ENCODE measurements at places on chromosomes 5 and 9.

GRCh38 chr9:126516936-126517832 is 96.5 kb upstream of the LMX1B start:
- DNase-seq: peak; percentile 40

DNA sequence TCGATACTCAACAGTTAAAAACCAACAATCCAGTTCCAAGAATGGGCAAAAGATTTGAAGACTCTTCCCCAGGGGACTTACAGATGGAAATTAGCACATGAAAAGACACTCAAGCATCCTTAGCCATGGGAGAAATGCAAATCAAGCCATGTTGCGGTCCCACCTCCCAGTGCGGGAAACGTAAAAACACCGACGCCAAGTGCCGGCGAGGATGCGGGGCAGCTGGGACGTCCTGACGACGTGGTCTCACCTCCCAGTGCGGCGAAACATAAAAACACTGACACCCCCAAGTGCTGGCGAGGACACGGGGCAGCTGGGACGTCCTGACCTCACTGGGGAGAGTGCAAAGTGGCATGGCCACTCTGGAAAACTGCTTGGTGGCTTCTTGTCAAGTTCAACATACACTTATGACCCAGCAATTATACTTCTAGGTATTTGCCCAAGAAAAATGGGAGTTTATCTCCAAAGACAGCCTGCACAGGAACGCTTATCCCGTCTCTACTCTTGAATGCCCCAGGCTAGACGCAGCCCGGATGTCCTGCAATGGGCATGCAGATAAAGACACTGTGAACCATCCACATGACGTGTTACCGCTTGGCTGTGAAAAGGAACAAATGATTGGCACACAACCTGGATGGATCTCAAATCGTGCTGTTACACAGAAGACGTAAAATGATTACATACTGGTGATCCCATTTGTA is 60.1 kb upstream of the UBAC1 start:
- DNase-seq: no peak

DNA sequence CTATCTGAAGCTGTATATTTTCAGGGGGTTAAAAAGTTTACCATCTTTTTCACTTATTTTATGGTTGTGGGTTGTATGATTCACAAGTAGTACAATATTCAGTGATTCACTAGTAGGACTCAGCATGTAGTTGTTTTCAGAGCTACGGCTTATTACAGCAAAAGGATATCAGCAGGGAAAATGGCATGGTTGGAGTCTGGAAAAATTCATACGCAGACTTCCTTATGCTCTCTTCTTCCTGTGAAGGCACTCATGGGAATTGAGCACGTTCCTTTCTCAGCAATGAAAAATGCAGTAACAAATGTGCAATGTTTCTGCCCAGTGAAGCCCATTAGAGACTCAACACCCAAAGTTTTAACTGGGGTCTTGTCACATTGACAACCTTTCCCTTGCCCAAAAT is 250.5 kb downstream of the KCNN2 start:
- no peak for DNase-seq

GRCh38 chr5:11955331-11955730 is 51.1 kb upstream of the CTNND2 start:
- no peak for DNase-seq

DNA sequence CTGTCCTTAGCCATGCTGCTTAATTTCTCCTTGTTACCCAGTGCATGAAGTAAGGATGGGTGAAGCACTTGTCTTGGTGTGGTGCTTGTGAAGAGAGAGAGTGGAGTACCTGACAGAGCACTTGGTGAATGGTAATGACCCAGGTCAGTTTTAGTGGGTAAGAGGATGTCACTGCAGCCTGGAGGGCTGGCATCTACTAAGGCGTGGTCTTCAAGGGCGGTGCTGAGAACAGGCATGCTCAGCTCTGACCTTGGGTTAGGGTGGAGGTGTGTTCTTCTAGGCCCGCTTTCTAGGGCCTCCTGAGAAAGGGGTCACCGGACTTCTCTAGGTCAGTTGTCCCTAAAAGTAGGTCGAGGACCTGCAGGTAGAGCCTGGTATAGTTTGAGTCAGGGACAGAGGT is 25.7 kb downstream of the SH3GL2 start:
- DNase-seq: no peak

GRCh38 chr5:124806373-124807077 is 60.1 kb upstream of the ZNF608 start:
- no peak for DNase-seq

DNA sequence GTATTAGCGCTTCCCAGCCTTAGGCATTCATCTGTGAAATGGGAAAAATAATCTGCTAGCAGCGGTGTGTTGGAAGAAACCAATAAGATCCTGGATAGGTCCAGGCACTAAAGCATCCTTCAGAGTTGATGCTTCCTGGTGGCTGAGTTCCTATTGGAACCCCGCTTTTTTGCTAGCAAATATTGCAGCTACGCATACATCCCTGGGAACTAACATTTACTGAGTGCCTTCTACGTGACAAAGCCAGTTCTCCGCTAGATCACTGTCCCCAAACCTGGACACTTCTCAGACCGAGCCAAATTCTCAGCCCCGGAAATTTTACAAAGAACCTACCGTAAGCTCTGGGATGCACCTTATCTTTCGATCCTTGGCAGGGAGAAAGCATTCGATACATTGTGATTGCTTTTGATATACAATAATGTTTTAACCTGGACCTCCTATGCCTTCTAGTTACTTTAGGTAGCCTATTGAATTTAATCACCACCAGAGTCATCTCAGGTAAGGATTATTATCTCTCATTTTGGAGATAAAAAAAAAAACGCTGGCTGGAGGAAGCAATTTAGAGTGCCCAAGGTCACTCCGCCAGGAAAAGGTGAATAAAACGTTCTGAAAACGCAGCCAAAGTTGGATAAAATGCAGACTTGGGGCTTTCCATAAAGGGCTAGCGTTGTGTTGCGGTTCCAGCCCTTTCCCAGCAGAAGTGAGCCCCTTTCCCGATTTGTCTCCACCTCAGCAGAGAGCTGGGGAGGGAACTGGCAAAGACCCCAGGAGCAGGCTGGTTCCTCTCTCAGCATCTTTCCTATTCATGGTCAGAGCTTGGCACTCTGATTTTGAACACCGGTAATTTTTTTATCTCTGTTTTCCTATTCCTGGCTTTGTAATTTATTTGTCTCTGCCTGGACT is 2.6 kb upstream of the MSX2 start:
- no peak for DNase-seq

DNA sequence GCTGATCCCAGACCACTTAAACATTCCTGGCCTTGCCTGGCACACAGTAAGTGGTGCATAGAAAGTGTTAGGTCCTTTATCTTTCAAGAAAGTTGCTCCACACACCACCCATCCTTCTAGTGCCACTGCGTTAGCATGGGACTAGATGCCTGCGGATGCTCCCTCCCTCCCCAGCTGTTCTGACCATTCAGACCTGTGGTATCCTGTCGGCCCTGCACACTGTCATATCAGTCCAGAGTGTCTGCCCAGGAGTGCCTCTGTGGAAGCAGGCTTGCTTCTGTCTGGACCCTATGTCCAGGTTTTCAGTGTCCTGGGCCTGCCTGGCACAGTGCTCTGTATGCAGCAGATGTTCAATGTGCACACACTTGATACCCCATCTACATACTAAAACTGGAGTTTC is 38.3 kb upstream of the SMU1 start:
- DNase-seq: no peak

- DNase-seq: no peak
Measured at GRCh38 chr5:95440825-95441224, 49.7 kb downstream of the FAM81B start.

GRCh38 chr5:79785983-79786382 is 96.3 kb downstream of the CMYA5 start:
- DNase-seq: no peak

DNA sequence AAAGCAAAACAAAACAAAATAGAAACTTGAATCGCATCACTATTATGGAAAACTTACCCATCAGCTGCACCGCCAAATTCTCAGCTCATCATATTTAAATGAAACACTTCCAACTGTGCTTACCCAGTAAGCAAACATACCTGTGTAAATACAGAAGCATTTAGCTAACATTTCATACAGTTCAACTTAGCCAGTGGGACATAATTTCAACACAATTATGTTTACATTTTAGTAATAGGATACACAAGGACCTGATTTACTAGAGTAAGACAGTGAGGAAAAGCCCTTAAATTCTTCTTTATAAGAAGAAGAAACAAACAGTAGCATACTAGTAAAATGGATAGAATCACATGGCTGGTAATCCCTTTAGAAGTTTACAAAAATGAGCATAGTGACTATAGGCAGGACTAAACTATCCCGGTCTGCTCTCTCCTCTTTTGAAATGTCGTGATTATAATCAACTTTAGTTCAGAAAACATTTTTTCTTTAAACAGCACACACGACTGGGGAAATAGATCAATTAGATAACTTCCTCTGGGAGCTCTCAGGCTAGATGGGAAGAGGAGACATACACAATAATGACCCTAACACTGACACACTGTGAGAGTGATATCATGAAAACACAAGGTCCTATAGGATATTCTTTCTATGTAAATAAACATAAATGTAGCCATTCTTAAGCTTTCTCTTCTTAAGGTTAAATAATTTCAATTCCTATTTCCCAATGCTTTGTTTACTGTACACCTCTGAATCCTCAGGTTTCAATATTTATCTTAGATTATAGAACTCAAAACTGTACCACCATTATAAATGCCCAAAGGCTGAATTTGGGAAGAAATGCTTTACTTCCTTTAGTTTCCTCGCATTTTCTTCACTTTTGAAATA is 15.9 kb upstream of the CDC20B start:
- no peak for DNase-seq

GRCh38 chr5:5615569-5615968 is 193.1 kb downstream of the ICE1 start:
- DNase-seq: no peak

DNA sequence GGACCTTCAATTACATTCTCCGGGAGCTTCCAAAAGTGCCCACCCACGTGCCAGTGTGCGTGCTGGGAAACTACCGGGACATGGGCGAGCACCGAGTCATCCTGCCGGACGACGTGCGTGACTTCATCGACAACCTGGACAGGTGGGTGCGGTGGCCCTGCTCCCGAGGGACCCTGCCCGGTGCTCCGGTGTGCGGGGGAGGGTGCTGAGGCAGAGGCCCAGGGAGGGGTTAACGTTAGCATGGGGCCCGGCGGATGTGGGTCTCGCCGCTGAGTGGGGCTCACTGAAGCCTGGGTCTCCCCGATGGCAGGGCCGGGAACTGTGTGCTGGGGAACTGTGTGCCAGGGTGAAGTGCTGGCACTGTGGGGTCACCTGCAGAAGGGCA is 10.6 kb upstream of the AJM1 start:
- no peak for DNase-seq

Data from stimulated activated CD4-positive, alpha-beta T cell treated with anti-CD3 and anti-CD28 coated beads, TNF-alpha, amount 100 ng/mL, for 24 hours (primary cell).